OCI-LY7 (cell line): ENCODE measurements at places on chromosomes 2 and 18. TPM values are rescaled to one million over a fixed set of nuclear protein-coding genes. Genes with fewer than 3 reads are reported as not detected.

- no peak for DNase-seq
These were observed 92.3 kb downstream of the CCDC93 start for GRCh38 chr2:117921520-117921919.

DNA sequence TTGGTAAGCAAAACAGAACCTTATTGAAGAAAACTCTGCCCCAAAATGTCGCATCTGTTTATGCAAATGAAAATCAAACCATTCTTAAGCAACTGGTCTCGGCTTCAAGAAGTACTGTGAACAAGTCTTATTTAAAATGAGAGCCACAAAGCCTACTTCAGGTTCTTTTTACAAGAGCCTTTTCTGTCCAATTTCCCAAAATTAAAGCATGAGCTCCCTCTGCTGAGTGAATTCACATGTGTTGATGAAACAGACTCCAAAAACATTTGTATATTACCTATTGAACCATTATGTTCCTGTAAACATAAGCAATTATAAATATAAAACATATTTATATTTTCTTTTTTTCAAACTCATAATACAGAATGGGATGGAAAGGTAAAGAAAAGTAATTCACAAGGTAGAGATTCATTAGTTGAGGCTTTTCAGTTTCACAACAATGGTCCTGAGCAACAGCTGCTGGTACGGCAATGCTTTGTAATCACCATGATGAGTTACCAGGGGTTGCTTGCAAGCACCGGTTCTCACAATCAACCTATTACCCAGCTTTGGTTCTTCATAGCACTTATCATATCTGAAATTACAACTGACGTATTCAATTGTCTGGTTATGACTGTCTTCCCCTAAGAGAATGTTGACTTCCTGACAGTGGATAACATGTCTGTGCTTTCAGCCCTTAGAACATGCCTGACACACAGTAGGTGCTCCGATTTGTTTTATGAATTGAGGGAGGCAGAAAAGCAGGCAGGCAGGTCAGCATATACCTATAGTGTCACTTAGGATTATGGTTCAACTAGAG, 108.4 kb upstream of the BZW1 start:
- peak; percentile 84 for DNase-seq

DNA sequence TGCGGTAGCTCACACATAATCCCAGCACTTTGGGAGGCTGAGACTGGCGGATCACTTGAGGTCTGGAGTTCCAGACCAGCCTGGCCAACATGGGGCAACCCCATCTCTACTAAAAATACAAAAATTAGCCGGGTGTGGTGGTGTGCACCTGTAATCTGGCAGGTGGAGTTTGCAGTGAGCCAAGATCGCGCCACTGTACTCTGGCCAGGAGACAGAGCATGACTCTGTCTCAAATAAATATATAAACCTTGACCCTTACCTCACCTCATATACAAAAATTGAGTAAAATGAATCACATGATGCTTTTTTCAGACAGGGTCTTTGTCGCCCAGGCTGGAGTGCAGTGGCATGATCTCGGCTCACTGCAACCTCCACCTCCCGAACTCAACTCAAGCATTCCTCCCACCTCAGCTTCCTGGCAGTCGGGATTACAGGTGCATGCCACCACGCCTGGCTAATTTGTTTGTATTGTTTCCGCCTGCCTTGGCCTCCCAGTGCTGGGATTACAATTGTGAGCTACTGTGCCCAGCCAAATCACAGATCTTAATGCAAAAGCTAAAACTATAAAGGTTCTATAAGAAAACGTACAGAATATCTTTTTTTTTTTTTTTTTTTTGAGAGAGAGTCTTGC, 25.3 kb downstream of the XPO1 start:
- DNase-seq: no peak

TRAPPC8 gene
- total RNA-seq: 22.2 and 22.8 TPM in 2 replicates
